ELR (cell line): ENCODE measurements at places on chromosomes 12 and 14.
A peak's percentile ranks its signal among the peaks of the same experiment; 100 is the strongest.

- DNase-seq, result no peak
These were observed 166.8 kb upstream of the TMEM260 start for GRCh38 chr14:56412468-56413434.

GRCh38 chr12:74776378-74776777 is 238.7 kb downstream of the ATXN7L3B start:
- no peak for DNase-seq

- DNase-seq, result no peak
These were observed 213.4 kb downstream of the VRK1 start for GRCh38 chr14:97010491-97011160.

DNA sequence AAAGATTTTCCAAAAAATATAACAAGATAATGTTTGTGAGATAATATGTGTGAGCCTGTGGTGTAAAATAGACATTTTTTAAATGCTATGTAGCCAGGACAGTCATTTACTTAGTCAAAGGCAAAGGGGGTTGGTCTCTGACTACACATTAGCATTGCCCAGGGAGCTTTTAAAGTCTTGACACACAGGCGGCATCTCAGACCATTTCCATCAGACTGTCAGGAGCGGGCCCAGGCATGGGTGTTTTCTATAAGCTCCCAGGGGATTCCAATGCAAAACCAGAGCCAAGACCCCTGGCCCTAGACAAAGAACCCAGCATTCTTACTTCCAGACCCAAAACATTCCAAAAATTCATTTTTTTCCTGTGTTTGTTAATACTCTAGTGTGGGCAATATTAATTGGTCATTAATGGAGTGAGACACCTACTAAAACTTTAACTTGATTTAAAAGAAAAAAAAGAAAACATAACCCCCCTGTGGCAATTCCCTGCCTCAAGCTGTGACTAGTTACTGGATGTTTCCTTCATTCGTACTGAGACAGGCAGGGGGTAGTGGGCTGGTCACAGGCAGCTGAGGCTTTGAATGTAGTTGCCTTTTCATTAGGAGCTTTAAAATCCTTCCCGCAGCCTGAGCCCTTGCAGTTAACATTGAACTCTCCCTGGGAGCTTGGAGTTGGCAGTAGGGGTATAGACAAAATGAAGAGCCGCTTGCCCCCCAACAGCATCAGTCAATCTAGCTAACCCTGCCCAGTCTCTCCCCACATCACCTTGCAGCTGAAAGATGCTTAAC is 103.7 kb downstream of the CMKLR1 start:
- DNase-seq, result no peak

GRCh38 chr14:79602045-79602444 is 609.3 kb downstream of the DIO2 start:
- DNase-seq, result no peak

- no peak for DNase-seq
These were observed 183.6 kb upstream of the DDHD1 start for GRCh38 chr14:53336729-53337128.

GRCh38 chr12:121733849-121734248 is 21.3 kb downstream of the TMEM120B start:
- DNase-seq, result no peak

- DNase-seq, result no peak
These were observed 327.6 kb upstream of the CLEC14A start for GRCh38 chr14:38583471-38583870.

DNA sequence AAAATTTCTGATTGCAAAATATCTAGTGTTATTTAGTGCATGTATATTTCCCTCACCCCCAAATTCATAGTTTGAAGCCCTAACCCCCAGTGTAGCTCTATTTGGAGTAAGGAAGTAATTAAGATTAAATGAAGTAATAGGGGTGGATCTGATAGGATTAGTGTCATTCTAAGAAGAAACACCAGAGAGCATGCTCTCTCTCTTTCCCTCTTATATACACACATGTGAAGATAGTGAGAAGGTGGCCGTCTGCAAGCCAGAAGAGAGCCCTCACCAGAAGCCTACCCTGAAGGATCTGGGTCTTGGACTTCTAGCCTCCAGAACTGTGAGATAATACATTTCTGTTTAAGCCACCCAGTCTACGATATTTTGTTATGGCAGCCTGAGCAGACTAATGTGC is 120.3 kb downstream of the TMEM30B start:
- DNase-seq, result no peak

DNA sequence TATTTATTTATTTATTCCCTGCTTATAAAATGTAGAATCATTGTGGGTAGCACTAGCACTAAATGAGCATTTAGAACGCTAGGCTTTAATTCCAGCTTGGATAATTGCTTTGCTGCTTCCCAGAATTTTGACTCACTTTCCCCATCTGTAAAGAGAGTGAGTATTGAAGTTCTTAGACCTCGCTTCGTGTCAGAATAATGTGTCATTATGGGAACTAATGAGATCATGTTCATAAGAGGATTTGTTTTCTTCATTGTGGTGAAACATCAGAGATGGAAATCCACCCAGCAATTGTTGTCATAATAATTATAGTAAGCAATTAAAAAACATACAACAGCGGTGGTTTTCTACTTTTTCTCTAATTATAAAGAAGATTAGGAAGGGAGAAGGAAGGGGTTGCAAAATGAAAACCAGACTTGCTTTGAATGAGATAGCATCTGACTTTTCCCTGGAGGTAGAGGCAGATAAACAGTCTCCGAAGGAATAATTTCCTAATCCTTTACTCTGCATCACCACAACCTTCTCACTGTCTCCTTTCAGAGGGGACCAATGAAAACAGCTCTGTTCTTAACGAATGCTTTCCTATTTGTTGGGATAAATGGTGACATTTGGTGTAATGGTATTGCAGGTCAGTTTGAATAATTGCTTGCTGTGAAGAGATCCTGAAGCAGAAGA is 86.8 kb upstream of the ARHGAP5 start:
- DNase-seq, result no peak

DNA sequence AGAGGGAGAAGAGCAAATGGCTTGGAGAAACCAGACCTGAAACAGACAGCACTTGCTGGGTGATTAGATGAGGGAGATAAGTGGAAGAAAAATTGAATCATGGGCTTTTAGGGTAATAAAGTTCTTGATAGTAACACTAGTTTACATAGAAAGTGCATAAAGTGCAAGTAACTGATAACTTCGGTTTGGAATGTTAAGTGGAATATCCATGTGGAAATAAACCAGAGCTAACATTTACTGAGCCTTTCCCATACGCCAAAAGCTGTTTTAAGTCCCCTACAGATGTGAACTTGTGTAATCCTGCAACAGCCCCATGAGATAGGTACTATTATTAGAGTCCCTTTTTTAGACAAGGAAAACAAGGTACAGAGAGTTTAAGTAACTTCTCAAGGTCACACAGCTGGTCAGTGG is 77.1 kb upstream of the NUDT4 start:
- DNase-seq, result no peak

DNA sequence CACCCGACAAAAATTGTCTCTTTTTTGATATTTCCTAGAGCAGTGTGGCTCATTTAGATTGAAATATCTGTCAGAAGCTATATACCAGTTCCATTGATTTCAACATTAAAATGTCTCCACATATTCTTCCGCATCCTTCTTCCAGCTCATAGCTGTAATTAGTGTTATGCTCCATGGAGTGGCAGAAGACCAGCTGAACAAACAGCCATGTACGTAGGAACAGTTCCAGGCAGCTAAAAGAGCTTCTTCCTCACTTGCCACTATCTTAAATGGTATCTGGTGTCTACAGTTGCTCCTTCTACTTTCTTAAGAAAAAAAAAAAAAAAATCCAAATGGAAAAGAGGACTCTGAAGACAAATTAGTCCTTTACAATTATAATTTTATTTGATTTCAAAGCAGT is 848.0 kb downstream of the DIO2 start:
- no peak for DNase-seq

- DNase-seq, result peak; percentile 97
These were observed 8.5 kb upstream of the PTPRB start for GRCh38 chr12:70645494-70646317.

DNA sequence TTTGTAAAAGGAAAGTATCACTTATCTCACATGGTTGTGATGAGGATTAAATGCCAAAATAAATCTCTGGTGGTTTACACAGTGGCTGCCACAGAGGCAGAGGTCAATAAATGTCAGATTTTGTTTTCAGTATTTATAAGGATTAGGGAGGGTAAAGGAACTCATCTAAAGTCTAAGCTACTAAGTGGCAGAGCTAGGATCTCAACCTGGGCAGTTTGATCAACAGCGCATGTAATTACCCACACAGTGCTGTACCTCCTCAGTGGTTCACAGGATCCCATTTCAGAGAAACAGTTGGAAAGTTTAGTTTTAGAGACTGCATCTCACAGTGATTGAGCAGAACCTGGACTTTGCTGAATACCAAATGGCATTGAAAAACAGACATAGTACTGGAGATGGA is 44.9 kb upstream of the RIC8B start:
- DNase-seq, result no peak

DNA sequence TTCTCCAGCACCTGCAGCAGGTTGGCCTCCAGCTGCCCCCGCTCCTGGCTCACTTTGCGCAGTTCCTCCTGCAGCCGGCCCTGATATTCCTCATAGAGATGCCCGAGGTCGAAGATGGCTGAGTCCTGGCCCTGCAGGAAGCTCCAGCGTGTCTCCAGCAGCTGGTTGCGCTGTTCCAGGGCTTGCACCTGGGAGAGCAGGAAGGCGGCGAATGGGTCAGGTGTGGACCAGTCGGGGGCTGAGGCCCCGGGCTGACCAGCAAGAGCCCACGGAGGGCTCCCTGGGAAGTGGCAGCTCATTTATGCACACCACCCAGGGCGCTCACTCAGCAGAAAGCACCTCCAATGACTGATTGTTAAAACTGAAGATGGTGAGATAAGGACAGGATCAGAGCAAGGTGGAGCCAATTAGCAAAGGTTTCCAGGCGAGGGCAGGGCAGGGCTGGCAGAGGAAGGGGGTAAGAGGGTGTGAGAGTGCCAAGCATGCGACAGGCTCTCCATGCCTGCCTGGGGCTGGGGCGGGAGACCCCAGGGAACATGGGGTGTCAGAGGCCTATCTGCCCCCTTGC is 6.3 kb downstream of the KRT80 start:
- no peak for DNase-seq

DNA sequence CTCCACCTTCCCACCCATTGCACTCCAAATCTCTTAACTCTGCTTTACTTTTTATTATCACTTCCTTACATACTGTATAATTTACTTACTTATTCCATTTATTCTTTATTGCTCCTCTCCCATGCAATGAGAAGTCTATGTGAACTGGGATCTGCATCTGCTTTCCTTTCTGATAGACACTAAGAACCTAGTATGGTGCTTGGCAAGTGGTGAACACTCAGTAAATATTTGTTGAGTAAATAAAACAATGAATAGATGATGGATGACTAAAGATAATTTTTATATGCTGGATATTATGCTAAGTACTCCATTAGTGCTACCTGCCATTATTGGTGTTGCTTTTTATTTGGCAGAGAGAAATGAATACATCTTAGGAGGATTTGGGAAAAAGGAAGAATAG is 151.0 kb downstream of the TPH2 start:
- DNase-seq, result no peak

DNA sequence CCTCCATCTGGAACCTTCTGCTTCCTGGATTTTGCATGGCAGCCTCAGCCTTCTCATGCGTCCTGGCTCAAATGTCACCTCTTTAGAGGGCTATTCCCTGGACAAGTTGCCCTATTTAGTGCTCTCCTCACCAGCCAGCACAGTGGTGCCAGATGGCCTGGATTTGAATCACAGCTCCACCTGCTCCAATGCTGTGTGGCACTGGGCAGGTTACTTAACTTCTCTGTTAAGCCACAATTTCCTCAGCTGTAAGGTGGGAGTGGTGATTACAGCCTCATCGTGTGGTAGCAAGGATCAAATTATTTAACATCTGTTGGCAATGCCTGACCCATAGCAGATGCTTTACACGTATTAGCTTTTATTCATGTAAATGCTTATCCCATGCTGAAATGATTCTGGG is 16.7 kb upstream of the POP5 start:
- DNase-seq, result no peak

- DNase-seq, result peak; percentile 94
These were observed 208.8 kb upstream of the EEA1 start for GRCh38 chr12:93137656-93138612.
